Naive thymus-derived CD8-positive, alpha-beta T cell (primary cell): ENCODE measurements at places on chromosomes 12 and 14. TPM values are rescaled to one million over a fixed set of nuclear protein-coding genes. Genes with fewer than 3 reads are reported as not detected.

HAL gene
- total RNA-seq = 1.3 TPM

- no peak for DNase-seq
- peaks cover 5% of the 10 kb centered on the region for H3K27me3 ChIP-seq
- no peak overlapping the region for H3K4me3 ChIP-seq
- H3K27ac ChIP-seq = no peak overlapping the region
Observed at GRCh38 chr12:122726080-122726558, 4.5 kb downstream of the HCAR1 start.

DNA sequence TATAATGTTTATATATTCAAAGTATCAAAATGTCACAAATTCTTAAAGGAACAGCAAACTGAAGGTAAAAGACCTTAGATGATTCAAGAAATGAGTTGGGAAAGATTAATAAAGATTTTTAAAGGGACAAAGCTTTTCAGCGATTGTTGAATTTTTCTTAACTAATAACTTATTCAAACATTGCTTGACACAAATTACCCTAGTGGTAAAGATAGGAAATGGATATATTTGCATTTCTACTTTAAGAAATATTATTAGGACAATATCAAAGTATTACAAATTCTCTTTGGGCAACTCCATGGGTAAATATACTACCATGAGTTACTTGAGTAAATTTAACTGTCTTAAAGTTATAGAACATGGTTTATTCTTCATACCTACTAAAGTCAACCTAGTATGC, 266.0 kb upstream of the GARIN2 start:
- H3K4me3 ChIP-seq = no peak overlapping the region
- no peaks in the 10 kb centered on the region for H3K27me3 ChIP-seq
- DNase-seq = no peak
- H3K4me1 ChIP-seq = no peaks in the 10 kb centered on the region
- H3K27ac ChIP-seq = no peak overlapping the region
- peaks cover 74% of the 10 kb centered on the region for H3K36me3 ChIP-seq

GRCh38 chr14:32846821-32847365, 91.8 kb upstream of the NPAS3 start:
- H3K27me3 ChIP-seq = no peaks in the 10 kb centered on the region
- no peak overlapping the region for H3K27ac ChIP-seq

DNA sequence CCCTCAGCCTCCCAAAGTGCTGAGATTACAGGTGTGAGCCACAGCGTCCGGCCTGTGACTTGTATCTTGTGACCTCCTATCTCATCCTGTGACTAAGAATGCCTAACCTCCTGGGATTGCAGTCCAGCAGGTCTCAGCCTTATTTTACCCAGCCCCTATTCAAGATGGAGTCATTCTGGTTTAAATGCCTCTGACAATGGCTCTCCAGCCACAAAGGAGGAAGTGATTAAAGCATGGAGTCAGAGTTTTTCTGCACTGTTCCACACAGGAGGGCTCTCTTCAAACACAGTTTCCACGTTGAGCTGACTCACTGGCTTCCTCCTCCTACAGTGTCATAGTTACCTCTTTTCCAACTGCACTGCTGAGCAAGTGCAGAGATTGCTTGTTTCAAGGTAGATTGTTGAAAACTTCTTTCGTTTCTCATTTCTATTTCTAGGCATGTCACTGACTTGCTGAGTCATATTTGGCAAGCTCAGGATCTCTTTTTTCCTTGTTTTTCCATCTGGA, 383.8 kb downstream of the PCNX1 start:
- no peak overlapping the region for H3K27ac ChIP-seq
- DNase-seq = no peak
- H3K4me3 ChIP-seq = no peak overlapping the region
- no peaks in the 10 kb centered on the region for H3K27me3 ChIP-seq
- H3K4me1 ChIP-seq = no peaks in the 10 kb centered on the region

DNA sequence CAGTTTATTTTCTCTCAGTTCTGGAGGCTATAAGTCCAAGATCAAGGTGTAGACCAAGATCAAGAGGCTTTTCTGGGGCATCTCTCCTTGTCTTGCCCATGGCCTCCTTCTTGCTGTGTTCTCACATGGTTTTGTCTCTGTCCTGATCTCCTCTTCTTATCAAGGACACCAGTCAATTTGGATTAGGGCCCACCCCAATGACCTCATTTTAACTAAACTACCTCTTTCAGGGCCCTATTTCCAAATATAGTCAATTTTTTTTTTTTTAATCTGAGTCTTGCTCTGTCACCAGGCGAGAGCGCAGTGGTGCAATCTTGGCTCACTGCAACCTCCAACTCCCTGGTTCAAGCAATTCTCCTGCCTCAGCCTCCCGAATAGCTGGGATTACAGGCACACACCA, 50.8 kb downstream of the TSHR start:
- H3K27ac ChIP-seq = no peak overlapping the region
- H3K4me3 ChIP-seq = no peak overlapping the region
- DNase-seq = no peak
- no peaks in the 10 kb centered on the region for H3K27me3 ChIP-seq

DNA sequence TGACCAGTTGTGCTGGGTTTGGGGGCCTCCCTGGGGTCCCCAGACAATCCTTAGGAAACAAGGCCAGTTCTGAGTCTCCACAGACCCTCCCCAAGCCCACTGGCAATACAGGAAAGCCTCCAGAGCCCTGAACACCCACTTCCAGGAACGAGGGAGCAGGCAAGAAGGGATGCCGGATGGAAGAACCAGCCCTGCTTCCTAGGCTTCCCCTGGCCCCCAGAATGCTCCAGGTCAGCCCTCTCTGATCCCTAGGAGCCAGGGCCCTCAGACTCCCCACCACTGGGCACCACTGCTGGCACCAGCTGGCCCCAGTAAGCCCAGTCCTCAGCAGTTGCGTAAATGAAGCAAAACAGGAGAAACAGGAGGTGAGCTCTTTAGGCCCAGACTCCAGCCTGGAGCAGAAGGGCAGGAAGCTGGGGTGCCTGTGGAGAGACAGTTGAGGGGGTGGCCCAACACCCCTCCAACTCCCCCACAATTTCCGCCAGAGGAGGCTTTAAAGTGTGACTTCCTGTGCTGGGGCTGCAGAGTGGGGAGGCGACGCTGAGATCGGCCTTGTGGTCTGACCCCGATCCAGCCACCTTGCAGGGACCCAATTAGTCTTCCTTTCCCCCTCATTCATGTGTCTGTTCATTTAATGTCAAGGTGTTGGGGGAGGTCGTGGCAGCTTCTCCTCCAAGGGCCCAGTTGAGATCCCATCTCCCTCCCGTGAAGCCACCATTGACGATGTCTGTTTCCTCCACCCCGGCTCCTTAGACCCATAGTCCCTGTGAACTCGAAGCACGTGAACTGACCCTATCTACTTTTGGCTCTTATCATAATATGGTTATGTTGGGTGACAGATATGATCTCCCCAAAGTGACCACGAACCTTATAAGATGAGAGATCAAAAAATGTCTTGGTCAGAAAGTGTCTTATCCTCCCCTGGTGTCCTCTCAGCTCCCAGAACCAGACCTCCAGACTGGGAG, 4.7 kb downstream of the TNFRSF1A start:
- H3K4me1 ChIP-seq = peaks cover 48% of the 10 kb centered on the region
- peak; percentile 64 for DNase-seq
- H3K27me3 ChIP-seq = no peaks in the 10 kb centered on the region
- no peak overlapping the region for H3K27ac ChIP-seq
- no peak overlapping the region for H3K4me3 ChIP-seq

DNA sequence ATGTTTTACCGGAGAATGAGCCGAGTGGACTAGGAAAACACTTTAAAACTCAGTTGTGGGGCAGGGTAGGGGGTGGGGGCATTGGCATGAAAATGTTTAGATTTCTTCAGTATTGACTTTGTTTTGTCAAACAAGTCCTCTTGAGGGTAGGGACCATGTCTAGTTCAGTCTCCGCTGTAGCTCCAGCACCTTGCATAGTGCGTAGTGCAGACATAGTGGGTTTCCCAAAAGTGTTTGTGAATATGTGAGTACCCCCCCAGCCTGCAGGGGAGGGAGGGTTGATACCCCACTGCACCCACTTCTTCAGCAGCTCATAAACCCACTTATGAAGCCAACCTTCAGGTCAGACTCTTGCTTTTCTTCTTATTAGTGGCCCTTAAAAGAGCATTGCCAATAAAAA, 71.4 kb downstream of the TTC9 start:
- no peaks in the 10 kb centered on the region for H3K27me3 ChIP-seq
- H3K4me1 ChIP-seq = peaks cover 7% of the 10 kb centered on the region
- no peak overlapping the region for H3K27ac ChIP-seq
- H3K4me3 ChIP-seq = no peak overlapping the region
- no peaks in the 10 kb centered on the region for H3K36me3 ChIP-seq

- DNase-seq = no peak
- H3K4me3 ChIP-seq = no peak overlapping the region
- H3K4me1 ChIP-seq = no peaks in the 10 kb centered on the region
- peaks cover 44% of the 10 kb centered on the region for H3K36me3 ChIP-seq
Observed at GRCh38 chr12:117014342-117014887, 84.8 kb downstream of the TESC start.

DNA sequence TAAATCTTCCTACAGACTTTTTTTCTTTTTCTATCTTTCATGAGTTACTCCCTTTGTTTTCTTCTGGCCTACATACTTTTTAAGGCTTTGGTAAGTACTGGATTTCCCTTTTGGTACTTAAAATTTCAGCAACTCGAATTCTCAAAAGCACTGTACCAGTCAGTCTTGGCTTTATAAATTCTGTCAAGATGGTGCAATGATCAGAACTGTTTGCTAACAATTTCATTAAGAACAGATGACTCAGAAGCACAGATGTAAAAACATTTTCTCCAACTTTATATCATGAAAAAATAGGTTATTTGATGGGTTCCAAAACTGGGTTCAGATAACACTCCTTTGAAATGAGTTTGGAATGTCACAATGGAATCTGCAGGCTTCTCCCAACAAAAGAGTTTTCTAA, 1961.8 kb upstream of the FLRT2 start:
- no peak overlapping the region for H3K27ac ChIP-seq
- DNase-seq = no peak
- no peaks in the 10 kb centered on the region for H3K36me3 ChIP-seq
- no peaks in the 10 kb centered on the region for H3K27me3 ChIP-seq

DNA sequence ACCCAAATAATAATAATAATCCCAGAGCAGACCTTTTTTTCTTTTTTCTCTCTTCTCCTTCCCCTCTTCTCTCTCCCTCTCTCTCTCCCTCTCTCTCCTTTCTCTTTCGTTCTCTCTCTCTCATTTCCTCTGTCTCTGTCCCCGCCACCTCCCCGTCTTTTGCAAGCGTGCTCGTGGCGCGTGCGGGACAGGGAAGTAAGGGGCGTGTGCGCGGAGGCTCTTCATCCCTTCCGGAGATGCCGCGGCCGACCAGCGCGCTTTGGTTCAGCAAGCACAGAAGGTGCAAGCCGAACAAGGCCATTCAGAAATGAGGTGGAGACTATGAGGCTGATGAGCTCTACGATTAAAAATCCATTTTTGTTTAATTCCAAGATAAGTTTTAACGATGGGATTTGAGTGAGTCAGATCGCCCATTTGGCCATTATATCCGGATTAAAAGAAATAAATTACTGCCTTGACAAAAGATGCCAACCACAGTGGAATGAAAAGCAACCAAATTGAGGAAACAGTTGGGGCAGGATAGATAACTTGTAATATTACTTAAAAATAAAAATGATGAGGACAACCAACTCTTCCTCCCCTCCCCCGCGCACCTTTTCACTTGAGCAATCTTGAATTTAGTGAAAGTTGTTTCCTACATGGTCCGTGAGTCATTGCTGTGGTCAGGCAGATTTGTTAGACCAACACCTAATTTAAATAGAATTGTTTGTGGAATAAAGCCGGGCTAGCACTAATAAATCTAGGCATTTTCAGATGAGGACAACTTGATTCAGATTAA, 1.2 kb upstream of the AMIGO2 start:
- H3K27me3 ChIP-seq = no peaks in the 10 kb centered on the region
- peak overlapping the region; percentile 96 for H3K4me3 ChIP-seq
- peaks cover 5% of the 10 kb centered on the region for H3K36me3 ChIP-seq
- peak overlapping the region; percentile 100 for H3K27ac ChIP-seq
- H3K4me1 ChIP-seq = peaks cover 37% of the 10 kb centered on the region

- no peak overlapping the region for H3K27ac ChIP-seq
- H3K4me3 ChIP-seq = no peak overlapping the region
- no peaks in the 10 kb centered on the region for H3K27me3 ChIP-seq
- peaks cover 32% of the 10 kb centered on the region for H3K36me3 ChIP-seq
- no peak for DNase-seq
Observed at GRCh38 chr12:62472472-62472871, 5.8 kb downstream of the MON2 start.

DNA sequence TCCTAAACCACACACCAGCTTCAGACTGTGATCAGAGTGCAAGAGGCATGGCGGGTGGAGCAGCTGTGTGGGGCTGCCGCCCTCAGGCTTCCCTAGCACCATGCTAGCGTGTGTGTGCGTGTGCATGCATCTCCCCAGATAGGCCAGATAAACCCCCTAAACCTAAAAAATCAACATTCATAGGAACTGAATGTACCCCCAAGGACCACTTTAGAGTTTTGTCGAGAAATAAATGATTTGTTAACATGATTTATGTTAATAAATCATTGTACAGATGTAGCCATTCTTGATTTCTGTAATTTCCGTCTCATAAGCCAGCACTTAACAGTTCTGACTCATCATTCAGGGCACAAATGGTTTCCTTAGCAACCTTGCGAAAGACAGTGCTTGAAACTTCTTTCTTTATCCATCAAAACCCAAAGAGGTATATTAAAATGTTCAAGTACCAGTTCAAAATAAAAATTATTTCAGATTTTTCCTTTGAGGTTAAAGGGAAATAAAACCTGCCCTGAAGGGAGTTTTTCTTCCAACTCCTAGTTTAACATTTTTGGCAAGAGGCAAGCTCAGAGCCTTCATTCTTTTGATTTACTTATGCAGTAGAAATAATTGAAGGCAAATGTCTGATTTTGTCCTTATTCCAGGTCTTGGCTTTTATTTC, 206.2 kb upstream of the RGS6 start:
- no peak overlapping the region for H3K27ac ChIP-seq
- no peak overlapping the region for H3K4me3 ChIP-seq
- H3K36me3 ChIP-seq = peaks cover 6% of the 10 kb centered on the region
- DNase-seq = no peak
- no peaks in the 10 kb centered on the region for H3K27me3 ChIP-seq
- H3K4me1 ChIP-seq = no peaks in the 10 kb centered on the region
